ENCODE measurements at places on chromosomes 11 and 22.

DNA sequence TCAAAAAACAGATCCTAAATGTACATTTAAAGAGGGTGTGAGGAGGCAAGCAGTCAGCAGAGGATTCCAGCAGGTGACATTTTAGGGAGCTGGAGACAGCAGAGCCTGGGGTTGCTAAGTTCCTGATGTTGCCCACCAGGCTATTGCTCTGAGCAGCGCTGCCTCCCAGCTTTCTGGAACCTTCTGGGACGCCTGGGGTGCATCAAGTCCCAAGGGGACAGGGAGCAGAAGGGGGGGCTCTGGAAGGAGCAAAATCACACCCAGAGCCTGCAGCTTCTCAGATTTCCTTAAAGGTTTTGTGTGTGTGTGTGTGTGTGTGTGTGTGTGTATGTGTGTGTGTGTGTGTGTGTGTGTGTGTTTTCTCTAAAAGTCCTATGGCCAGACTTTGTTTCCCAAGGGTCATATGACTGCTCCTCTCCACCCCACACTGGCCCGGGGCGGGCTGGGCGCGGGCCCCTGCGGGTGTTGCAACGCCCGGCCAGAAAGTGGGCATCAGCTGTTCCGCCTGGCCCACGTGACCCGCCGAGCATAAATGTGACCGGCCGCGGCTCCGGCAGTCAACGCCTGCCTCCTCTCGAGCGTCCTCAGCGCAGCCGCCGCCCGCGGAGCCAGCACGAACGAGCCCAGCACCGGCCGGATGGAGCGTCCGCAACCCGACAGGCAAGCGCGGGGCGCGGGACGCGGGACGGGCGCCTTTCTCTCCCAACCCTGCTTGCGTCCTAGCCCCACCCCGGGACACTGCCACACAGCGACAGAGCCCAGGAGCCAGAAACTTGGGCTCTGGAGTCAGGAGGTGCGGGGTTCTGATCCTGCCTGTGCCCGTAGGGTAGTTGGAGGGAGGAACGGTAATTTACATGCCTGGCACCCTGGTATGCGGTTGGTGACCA, at the start of gene HMOX1:
TSS of gene HMOX1 (plus strand) at position 560 of the 887 bp plus-strand sequence. CDS start at position 638, 78 bp downstream.
- DNase-seq = peak; percentile 66

DNA sequence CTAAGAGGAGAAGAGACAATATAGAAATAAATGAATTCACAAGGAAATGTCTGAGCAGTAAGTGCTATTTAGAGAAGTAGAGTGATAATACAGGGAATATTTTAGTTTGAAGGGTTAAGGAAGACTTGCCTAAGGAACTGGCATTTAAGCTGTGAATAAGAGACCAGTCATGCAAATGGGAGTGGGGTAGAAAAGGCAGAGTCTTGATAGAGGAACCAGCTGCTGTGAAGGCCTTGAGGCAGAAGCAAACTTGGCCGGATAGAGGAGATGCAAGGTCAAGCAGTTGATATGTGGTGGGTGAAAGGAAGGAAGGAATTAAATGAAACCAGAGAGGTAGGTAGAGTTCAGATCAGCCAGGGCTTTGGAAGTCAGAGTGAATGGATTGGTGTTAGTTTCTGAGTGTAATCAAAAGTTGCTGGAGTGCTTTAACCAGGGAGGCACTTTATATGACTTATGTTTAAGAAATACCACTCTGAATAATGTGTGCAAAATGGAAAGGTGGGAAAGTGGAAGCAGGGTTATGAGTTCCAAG, 198.4 kb upstream of the SESN3 start:
- DNase-seq = no peak

DNA sequence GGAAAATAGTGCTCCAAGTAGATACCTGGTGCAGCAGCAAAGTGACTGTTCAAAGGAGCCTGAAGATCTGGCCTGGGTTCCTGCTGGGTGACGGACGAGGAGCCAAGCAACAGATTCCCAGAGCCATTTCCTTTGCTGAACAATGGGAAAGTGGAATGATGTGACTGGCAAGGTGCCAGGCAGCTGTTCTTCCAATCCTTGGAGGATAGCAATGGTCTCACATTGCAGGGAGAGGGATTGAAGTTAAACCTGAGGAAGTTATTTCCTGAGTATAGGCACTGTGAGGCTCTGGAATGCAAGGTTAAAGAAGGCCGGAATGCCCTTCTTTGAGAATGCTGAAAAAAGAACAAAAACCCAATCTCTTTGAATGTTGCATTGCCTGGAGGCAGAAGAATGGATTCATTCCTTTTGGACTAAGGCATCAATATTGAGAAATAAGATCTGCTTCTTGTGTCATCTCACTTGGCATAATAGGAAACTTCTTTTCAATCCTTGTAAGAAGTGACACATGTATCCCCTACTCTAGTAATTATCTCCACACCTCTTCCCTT, 223.8 kb downstream of the BLID start:
- DNase-seq = no peak

DNA sequence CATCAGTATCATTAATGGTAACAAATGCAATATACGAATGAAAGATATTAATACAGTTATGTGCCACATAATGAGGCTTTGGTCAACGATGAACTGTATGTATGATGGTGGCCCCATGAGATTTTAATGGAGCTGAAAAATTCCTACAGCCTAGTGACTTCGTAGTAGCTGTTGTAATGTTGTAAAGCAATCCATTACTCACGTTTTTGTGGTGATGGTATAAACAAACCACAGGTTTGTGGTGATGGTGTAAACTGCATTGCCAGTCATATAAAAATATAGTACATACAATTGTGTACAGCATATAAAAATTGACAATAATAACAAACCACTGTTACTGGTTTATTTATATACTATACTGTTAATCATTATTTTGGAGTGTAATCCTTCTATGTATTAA, 27.4 kb upstream of the GRIA4 start:
- DNase-seq = no peak

DNA sequence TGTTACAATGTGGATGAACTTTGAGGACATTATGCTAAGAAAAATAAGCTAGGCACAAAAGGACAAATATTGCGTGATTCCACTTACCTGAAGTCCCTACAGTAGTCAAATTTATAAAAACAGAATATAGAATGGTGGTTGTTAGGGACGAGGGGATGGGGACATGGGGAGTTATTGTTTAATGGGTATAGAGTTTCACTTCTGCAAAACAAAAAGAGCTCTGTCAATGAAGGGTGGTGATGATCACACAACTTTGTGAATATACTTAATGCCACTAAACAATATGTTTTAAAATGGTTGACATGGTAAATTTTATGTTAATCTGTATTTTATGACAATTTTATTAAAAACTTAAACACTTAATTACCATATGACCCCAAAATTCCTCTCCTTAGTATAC, 26.1 kb downstream of the INTS4 start:
- no peak for DNase-seq

Data from SHP77 treated with DMSO at 0.1 percent for 48 hours (cell line).